ENCODE measurements at places on chromosomes 4 and X.

DNA sequence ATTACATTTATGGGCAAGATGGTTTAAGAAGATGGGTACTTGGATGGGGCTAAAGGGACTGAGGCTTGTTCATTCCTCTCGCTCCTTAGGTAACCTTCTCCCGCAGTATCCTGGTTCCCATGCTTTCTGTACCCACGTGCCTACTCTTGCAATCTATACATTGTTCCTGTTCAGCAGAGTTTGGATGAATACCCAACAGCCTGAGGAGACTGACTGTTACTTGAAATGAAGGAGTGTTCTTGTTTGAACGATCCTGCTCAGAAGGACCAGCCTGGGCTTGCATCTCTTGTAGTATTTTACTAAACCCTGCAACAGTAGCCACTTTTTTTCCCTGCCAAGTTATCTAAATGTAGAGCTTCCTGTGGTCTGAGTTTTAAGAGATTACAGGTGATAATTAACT is 33.7 kb upstream of the ADH6 start:
- no peak for DNase-seq

GRCh38 chrX:130680164-130681035 is 222.6 kb downstream of the ENOX2 start:
- no peak for DNase-seq

- DNase-seq = no peak
These were observed 57.5 kb upstream of the DYNLT3 start for GRCh38 chrX:37904833-37905232.

DNA sequence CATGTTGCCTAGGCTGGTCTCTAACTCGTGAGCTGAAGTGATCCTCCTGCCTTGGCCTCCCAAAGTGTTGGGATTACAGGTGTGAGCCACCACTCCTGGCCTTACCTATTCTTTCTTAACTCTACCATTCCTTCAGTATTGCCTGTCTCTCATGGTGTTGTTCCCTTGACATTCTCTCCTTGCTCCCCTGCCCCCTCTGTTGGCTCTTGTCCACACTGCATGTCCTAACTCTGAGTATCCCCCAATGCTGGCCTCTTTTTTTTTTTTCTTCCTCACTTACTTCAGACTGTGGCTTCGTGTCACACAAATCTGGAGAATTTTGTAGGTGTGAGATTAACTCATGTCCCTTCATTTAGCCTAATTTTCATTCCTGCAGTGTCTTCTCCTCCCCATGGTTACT is 22.9 kb upstream of the FRMPD4 start:
- peak; percentile 51 for DNase-seq

DNA sequence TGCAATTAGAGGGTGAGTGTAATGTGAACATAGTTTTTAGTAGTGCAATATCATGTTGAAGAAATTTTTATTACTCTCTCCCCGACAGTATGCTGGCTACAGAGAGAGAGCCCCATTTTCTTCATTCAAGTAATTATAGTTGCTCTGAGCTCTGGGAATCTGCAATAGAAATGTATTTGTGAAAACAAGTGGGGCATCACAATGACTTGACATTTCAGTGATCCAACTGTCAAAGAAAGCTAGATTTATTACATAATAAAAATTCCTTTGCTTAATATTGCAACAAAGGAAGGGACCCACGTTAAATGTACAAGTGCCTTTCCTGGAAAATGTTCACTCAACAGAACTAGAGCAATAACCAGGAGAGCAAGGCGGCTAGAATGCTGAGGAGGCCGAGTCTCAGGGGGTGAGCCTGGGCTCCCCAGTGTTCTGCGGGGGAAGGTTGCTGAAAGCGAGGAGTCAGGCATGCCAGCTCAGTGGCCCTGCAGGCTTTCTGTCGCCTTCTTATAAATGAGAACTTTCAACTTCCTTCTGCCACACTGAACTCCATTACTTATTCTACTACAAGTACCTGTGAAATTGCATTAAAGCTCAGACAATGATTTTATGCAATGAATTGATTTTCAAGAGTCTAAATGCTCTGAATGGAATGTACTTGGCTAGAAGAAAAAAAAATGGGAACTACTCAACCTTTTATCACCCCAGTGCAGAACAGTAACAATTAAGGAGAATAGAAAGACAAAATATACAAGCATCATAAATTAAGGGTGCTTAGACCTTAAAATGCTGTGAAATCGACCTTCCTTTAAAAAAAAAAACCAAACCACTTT is 476.4 kb downstream of the AFF2 start:
- no peak for DNase-seq

DNA sequence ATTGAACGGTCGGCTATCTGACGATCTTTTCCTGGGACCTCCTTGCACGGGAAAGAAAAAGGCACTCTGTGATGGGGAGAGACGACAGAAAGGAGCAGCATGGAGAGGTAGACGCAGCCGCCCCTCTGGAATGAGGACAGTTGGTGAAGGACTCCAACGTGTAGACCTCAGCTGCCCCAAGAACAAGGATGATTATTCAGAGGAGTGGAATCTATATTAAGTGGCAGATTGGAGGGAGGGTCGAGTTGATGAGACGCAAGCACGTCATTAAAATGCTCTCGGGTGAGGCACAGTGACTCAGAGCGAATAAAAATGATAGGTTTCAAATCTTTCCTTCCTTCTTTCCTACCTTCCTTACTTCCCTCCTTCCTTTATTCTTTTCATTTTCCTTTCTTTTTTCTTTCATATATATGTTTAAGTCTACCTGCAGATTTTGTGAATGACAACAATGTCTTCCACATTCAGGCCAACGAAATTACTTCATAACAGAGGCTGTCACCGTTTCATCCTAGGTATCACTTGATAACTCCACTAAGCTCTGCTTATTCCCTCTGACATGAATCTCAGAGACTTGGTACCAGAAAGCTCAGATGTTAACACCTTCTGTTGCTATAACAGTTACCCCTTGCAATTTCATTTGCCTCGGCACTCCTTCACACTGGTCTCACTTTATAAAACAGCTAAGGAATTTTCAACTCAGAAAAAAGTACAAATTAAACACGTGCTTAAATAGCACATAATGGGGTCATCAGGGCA is 110.0 kb upstream of the PPARGC1A start:
- DNase-seq = no peak

Measured in Karpas-422 (cell line).